NCI-H1436 treated with DMSO at 0.1 percent for 48 hours (cell line): ENCODE measurements at places on chromosomes 16 and 17.

- DNase-seq = no peak
Observed at GRCh38 chr17:4433515-4434031, at the start of gene SPNS3. SPNS3 (plus strand) TSS chr17:4433940; CDS start chr17:4433968, 28 bp downstream.

- DNase-seq = no peak
Observed at GRCh38 chr16:83954577-83955016, 1.6 kb downstream of the OSGIN1 start.

DNA sequence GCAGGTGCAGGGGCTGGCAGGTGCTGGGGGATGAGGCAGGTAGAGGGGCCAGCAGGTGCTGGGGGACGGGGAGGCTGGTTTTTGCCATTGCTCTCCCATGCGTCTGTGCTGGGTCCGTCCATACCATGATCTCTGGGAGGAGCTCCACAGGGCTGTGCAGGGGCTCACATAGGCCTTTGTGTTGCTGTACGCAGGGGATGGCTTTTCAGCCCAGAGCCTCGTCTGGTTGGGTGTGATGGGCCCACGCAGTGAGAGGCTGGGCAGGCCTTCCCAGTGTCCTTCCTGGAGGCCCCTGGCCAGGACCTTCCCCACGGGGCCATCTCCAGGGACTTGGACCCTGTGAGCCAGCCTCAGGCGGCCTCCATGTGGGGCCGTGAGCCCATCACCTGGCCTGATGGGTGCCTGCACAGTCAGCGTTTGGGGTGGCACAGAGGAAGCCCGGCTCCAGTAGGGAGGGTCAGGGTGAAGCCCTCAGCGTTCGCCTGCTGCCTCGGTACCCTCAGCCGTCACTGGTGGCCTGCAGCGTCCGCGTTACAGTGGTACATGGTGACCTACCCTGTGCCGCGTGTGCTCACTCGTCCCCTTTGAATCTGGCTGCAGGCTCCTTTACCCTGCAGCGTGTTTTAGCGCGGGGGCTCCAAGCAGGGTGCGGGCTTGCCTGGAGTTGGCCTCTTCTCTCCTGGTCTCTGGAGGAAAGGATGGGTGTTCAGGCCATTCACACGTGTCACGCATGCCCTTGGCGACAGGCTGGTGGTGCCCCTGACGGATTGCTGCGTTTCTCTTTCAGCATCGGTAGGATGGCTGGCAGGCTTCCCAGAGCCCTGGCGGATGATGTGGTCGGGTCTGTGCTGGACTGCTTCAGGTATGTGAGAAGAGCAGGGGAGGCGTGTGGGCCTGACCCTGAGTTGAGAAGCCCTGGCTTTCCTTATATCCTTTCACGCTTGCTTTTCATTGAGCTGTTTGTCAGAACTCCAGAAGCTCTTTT lies 30.6 kb downstream of the ZNF750 start:
- DNase-seq = no peak

DNA sequence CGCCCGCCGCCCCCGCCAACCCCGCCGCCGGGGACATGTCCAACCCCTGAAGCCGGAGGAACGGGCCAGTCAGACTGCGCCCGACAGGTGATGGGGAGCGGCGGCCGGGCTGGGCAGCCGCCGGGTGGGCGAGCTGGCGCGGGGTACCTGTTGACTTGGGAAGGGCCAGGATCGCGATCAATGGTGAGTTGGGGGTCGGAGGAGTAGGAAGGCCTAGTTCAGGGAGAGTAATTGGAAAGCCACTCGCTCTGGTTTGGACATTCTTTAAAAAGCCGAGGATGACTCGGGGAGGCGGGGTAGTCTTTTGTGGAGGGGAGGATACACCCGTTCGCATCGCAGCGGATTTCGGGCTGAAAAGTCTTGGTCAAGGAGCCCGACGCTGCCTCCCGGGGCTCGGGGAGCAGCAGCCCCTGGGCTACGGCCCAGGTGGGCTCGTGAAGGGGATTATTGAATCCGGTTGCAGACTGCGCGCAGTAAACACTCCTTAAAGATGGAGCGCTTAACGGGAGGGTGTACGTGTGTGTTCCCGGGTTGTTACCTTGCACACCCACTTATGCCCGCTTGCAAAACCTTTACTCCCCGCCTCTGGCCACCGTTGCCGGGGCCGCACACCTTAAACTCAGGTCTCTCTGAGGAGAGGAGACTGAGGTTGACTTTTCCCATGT lies 123.8 kb downstream of the GOSR1 start:
- no peak for DNase-seq

DNA sequence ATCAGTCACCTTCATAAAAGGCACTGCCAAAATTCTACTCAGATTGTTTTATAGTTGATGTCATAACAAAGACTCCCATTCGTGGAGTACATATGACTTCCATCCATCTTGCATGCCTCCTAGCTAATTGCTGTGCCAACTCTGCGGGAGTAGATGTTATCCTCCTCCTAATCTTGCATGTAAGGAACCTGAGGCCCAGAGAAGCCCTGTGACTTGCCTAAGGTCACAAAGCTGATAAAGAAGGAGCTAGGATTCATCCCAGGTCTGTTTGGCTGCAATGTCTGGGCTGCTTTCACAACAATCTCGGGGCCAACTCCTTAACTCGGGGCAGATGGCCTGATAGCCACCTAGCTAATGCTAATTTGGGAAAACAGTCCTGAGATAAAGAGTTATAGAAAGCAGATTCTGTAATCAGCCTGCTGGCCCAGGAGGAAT lies 87.3 kb downstream of the YPEL2 start:
- no peak for DNase-seq

DNA sequence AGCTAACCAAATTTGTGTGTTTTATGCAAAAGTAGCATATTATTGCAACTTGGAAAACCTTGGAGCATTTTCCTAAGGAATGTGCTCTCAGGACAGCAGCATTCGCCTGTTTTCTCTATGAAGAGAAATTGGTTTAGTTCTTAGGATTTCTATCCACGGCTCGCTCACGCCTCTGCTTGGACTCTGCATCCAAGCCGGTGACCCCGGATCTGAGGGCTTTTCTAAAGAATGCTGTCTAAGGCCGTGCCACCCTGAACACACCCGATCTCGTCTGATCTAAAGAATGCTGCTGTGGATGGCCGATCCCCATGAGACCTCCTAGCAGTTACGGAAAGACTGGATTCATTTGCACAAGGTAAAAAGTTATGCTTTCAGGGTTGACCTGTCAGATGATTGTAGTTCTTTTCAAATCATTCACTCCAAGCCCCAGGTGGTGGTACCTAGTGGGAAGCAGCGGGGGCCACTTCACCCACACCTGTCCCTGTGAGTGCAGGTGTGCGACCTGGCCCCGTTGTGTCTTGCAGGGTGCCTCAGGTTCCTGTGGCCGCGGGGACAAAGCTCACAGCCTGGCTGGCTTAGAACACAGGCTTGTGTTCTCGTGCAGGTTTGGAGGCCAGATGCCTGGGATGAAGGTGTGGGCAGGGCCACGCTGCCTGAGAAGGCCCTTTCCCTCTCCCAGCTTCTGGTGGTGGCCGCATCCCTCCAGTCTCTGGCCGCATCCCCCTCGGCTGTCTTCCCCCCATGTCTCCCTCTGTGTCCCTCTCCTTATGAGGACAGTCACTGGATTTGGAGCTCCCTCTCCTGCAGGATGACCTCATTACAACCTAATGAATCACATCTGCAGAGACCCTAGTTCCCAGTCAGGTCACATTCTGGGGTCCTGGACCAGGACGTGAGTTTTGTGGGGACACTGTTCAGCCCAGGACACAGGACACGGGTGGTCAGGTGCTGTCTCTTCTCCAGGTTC lies 71.1 kb downstream of the BANP start:
- no peak for DNase-seq

- DNase-seq = no peak
Observed at GRCh38 chr16:27695161-27695560, 145.2 kb downstream of the KATNIP start.

DNA sequence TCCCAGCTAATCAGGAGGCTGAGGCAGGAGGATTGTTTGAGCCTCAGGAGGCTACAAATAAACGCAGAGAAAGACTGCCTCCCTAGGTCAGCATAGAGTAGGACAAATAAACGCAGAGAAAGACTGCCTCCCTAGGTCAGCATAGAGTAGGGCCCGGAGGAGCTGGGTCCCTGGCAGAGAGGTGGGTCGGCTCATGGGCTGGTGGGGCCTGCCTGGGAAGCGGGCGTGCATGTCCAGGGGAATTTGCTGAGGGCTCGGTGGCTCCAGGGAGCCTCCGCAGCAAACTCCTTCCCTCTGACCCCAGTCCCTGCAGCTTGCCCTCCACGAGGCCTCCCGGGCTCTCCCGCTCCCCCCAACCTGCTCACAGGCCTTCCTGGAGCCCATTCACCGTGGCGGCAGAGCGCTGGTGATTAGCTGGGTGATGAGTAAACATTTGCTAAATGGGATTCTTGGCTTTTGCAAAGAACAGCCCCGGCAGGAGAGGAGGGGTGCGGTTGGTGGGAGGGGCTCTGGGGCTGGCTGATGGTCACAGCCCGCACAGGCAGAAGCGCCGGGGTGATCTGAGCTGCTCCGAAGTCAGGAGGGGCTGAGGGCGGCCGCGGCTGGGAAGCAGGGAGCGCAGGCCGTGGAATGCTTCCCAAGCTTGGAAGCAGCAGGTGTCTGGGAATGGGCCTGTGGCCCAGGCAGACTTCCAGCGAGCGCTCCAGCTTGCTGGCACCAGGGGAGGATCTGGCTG lies 93.1 kb downstream of the RTN4RL1 start:
- no peak for DNase-seq

DNA sequence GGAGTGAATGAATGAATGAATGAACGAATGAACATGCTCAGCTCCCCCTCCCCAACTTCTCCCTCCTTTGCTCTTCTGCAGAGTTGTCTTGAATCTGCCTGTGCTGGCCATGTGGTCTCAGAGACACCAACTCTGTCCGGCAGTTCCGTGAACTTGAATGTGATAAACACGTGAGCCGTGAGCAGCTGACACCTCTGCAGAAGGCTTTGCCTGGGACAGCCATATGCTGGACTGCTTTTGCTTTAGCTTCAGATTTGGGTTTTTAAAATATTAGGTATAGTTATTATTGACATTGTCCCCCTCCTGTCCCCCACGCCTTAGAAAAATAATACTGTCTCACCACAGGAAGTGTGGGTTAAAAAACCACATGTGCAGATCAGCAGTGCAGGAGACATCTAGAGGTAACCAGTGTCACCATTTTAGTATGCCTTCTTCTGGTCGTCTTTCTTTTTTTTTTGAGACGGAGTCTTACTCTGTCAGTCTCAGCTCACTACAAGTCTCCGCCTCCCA lies 83.8 kb downstream of the ABCC1 start:
- DNase-seq = no peak

DNA sequence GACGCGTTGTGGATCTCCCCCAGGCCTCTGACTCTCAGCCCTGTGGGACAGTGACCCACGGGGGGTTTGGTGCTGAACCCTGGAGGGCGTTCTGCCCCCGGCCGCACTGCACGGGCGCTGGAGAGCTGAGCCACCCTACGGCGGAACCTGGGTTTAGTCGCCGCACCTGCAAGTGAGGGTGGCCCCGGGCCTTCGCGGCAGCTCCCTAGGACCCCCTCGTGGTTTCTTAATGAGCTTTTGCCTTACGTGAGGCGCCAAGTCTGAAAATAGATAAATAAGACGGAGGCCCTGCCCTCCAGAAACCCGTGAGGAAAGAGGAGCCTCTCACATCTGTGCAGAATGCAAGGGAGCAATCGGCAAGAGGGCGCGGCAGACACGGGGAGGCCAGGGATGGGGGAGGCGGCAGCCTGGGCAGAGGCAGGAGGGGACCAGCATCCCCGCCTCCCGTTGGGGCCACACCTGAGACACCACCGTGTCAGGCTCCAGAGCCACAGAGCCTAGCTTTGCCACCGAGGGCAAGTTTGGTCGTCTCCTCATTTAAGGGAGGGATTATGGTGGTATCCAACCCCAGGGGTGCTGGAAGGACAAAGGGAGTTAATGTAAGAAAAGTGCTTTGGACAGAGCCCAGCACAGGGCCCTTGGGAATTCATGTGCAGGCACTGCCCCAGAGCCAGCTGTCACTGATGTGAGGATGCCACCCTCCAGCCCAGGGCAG lies 153.2 kb upstream of the CHMP6 start:
- no peak for DNase-seq

DNA sequence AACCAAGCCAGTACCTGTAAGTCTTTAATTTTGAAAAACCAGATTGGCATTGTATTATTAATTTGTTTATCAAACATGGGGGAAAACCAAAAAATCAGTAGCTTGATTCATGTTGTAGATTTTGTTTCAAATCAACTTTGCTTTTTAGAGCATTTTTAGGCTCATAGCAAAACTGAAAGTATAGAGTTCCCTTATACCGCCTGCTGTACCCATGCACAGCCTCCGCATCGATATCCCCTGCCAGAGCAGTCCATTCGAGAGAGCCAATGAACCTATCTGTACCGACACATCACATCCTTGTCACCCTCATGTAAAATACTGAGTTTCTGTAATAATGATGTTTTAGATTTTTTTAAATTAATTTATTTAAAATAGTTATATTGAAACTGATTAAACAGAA lies 16.2 kb upstream of the MRC2 start:
- no peak for DNase-seq

- DNase-seq = no peak
Observed at GRCh38 chr16:19666477-19666876, 51.5 kb downstream of the KNOP1 start.

DNA sequence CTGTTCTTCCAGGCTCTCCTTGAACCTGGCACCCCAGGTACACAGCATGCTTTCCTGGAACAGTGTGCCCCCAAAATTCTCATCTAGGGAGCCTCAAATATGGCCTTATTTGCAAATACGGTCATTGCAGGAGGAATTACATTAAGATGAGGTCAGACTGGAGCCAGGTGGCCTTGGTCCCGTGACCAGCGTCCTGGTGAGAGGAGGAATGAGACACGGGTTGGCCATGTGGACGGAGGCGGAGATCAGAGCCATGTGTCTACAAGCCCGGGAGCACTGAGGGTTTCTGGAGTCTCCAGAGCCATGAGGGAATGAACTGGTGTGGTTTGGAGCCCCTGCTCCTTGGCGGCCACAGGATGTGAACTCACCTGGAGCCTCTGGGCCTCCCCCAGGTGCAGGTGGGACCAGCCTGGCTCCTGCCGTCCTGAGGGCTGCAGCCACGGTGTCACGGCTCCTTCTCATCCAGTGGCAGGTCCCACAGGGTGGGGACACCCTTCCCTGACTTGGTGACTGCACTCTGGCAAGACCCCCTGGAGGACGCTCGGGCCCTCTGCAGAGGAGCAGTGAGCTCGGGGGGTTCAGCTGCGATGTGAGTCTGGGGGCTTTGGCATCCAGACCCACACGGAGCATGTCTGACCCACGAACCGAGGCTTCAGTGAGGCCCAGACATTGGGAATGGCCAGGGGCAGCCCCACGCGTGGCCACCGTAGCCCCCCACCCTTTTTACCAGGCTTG lies 21.8 kb upstream of the GNG13 start:
- no peak for DNase-seq

DNA sequence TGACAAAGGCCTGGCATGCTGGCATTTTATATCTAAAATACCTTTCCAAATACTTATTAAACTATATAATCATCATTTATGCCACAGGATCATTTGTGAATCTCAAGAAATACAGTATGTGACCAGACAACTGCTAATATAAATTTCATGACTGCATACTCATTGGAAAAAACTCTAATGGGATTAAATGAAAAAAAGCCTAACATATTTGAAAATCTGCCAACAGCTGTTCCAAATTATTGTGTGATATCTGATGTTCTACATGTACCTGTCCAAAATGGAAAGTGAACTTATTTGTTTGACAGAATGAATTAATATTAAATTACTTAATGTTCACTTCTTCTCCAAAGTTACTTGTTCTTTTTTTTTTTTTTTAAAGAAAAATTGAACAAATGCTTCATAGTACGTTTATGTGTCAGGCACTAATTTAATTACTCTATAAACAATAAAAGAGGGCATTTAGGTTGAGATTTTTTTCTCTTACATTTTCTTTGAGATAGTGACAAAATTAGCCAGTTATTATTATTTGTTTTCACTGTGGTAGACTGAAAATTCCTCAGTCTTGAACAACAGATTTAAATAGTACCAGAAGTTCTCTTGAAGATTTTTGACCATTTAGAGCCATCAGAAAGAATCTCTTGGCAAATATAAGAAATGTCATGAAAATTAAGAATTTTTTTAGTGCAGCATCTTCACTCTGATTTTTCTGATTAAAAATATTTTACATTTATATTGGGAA lies 114.0 kb downstream of the FTO start:
- DNase-seq = no peak
